ENCODE measurements at places on chromosomes 16 and 17. TPM values are rescaled to one million over a fixed set of nuclear protein-coding genes. Genes with fewer than 3 reads are reported as not detected.

DNA sequence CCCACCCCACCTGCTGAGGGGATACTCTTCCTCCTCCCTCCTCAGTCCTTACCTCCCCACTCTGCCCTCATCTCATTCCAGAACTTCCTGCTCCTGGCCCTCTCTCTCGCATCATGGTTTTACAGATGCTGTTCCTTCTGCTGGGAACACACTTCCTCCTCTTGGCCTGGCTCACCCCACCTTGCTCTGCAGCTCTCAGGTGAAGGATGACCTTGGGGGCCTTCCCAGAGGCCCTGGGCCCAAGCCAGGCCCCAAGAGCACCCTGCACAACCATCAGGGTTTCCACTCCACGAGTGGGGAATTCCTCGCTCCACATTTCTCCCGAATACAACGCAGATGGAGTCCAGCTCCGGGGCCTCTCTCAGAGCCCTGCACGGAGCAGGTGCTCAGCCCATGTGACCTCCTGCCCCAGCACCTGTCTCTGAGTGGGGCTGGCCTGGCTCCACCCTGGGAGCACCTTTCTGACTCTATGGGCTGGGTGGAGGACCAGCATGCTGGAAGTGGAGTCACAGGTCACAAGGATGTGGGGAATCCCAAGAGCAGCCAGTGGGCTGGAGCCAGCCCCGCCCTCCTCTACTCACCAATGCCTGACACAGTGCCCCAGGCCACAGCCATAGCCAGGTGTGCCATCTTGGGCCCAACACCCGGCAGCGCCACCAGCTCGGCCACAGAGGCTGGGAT, 4.5 kb downstream of the NTHL1 start:
- H3K27ac ChIP-seq = no peak overlapping the region
- no peak for DNase-seq
- peaks cover 10% of the 10 kb centered on the region for H3K4me1 ChIP-seq
- no peaks in the 10 kb centered on the region for H3K27me3 ChIP-seq
- H3K36me3 ChIP-seq = no peaks in the 10 kb centered on the region

GRCh38 chr17:8837563-8838075, 29.9 kb downstream of the PIK3R6 start:
- DNase-seq = no peak
- H3K27me3 ChIP-seq = no peaks in the 10 kb centered on the region
- no peak overlapping the region for H3K4me3 ChIP-seq
- H3K27ac ChIP-seq = no peak overlapping the region
- peaks cover 9% of the 10 kb centered on the region for H3K4me1 ChIP-seq

TPSD1 gene
- not detected for polyA plus RNA-seq

DNA sequence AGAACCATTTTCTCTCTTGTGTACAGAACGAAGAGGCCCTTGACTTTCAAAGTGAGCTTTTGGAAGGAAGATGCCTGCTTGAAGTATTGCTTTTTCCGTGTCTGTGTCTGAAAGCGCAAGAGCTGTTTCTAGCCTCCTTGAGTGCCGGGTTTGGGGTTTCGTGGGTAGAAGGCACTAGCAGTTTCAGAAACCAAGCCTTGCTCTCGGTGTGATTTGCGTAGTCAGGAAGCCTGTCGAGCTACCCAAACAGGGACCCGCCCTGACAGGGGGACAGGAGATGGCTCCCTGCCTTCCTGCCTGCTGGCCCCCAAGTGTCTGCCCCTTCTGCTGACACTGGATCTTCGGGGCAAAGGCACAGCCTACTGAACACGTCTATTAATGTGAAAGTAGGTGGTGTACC, 322.0 kb downstream of the MAF start:
- H3K4me3 ChIP-seq = no peak overlapping the region
- H3K4me1 ChIP-seq = peaks cover 7% of the 10 kb centered on the region
- no peak overlapping the region for H3K27ac ChIP-seq

DNA sequence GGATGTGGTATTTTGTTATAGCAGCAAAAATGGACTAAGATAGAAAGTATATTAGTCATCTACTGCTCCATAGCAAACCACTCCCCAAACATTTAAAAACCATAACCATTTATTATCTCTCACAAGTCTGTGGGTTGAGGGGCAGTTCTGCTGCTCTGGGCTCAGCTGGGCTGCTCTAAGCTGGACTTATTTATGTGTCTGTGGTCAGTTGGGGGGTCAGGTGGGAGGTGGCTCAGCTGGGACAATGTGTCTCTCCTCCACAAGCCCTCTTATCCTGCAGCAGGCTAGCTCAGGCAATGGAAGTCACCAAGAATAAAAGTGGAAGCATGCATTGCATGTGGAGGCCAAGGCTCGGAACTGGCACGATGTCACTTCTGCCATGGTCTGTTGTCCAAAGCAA, 226.1 kb upstream of the N4BP1 start:
- no peak for DNase-seq
- H3K36me3 ChIP-seq = no peaks in the 10 kb centered on the region
- H3K4me1 ChIP-seq = no peaks in the 10 kb centered on the region

GRCh38 chr17:39753514-39754160, 15.9 kb downstream of the GRB7 start:
- DNase-seq = no peak
- no peaks in the 10 kb centered on the region for H3K36me3 ChIP-seq
- H3K4me3 ChIP-seq = peak overlapping the region; percentile 59
- H3K27ac ChIP-seq = peak overlapping the region; percentile 85
- H3K4me1 ChIP-seq = peaks cover 53% of the 10 kb centered on the region

DNA sequence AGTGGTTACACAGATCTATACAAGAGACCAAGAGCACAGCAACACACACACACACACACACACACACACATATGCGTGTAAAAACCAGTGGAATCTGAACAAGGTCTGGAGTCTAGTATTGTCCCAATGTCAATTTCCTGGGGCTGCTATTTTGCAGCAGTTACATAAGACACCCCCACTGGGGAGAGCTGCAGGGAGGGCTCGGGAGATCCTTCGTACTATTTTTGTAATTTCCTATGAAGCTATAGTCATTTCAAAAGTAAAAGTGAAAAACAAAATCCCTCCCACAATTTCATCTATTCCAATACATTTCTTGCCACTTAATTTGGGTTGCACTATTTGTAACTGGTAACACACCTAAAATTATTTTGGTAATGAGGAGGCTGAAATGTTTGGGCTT, 68.5 kb downstream of the C16orf95 start:
- no peak overlapping the region for H3K27ac ChIP-seq
- DNase-seq = no peak
- H3K36me3 ChIP-seq = no peaks in the 10 kb centered on the region
- H3K4me3 ChIP-seq = no peak overlapping the region
- H3K27me3 ChIP-seq = no peaks in the 10 kb centered on the region
- H3K4me1 ChIP-seq = no peaks in the 10 kb centered on the region

GRCh38 chr17:10155371-10156076, 42.9 kb downstream of the GAS7 start:
- H3K4me1 ChIP-seq = peaks cover 39% of the 10 kb centered on the region
- no peak overlapping the region for H3K4me3 ChIP-seq
- no peaks in the 10 kb centered on the region for H3K27me3 ChIP-seq
- DNase-seq = no peak
- peak overlapping the region; percentile 88 for H3K27ac ChIP-seq
- no peaks in the 10 kb centered on the region for H3K36me3 ChIP-seq

- no peak for DNase-seq
- no peak overlapping the region for H3K27ac ChIP-seq
- no peaks in the 10 kb centered on the region for H3K36me3 ChIP-seq
- no peaks in the 10 kb centered on the region for H3K27me3 ChIP-seq
These were observed 6.7 kb upstream of the LHX1 start for GRCh38 chr17:36930583-36930900.

- no peaks in the 10 kb centered on the region for H3K36me3 ChIP-seq
- H3K4me3 ChIP-seq = no peak overlapping the region
- H3K27me3 ChIP-seq = peaks cover 4% of the 10 kb centered on the region
These were observed 78.5 kb downstream of the MRC2 start for GRCh38 chr17:62705778-62706597.
